ENCODE measurements at places on chromosomes 5 and 9.

- no peak for DNase-seq
These were observed 15.3 kb upstream of the SEC16A start for GRCh38 chr9:136497916-136498695.

DNA sequence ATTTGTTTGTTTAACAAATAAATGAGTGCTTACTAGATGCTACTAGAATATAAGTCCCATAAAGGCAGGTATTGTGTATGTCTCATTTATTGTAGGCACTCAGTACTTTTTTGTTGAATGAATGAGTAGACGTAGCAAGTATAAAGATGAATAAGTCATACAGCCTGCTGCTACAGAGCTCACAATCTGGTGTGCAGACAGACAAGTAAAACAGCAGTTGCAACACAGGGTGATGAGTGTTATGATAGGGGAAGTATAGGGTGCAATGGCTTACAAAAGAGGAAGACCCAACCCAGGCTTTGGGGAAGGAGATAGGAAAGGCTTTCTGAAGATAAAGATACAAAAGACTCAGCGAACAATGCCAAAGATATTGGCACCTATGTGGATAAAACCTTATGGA, 47.7 kb downstream of the SH3RF2 start:
- no peak for DNase-seq

DNA sequence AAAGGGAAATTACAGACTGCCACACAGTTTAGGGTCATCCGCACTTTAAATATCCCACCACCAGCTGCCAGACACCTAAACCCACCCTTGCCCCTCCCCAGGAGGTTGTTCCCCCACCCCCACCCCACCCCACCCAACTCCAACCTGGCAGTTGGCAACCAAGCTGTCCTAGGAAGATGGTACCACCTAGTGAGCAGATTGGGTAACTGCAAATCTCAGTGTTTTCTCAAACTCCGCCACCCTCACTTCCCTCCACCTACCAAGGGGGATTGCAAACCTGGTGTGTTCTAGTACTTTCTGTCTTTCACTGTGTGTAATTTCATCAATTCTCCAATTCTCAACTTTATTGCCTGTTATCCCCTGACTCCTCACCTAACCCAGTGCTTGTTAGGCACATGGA, 323.8 kb upstream of the IRX2 start:
- no peak for DNase-seq

DNA sequence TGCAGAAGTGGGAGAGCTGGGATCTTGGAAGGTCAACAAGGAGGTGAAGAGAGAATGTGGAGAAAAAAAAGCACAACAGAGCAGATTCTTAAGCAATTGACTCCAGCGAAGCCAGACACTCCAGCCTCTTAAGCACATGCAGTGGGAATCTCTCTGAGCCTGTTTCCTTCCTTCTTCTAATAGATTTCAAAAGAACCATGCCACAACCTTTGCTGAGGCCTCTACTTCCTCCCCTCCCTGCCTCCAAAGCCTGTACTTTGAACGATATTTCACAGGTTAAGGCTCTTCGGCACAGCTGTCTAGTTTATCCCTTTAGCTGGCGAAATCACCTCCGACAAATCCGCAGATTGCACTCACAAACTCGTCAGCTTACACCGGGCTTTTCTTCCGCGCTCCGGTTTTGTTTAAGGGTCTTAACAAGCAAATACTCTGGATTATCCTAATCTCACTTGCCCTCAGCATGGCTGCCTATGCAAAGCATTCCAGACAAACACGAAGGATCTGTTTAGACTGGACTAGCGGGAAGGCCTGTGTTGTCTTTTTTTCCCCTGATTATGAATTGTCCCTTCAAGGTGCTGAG, 211.6 kb upstream of the PANK3 start:
- DNase-seq, result no peak

DNA sequence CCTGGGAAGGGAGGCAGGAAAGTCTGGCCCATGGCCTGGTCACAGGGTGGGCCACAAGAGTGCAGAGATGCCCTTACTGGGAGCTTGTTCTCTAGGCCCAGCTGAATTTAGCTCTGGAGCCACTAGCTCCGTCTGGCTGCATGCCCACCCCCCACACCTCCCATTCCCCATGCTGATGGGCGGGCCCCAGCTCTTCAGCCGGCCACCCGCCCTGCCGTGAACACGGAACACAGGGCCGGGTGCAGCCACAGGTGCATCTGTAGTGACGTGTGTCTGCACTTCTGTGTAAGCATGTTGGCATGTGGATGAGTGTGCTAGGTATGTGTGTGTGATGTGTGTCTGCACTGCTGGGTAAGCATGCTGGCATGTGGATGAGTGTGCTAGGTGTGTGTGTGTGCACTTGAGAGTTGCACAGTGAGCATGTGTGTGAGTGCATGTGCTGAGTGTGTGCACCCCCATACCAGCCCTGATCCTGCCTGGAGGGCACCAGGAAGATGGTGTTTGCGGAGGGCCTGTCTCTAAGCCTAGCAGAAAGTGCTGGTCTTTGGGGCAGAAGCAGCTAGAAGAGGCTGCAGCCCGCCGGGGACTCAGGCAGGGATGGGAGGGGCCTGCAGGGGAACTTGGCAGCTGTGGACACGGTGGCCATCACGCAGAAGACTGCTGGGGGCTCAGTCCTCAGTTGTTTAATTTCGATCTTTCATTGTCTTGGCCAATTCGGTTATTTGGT, 136.4 kb downstream of the CACNA1B start:
- DNase-seq, result no peak

DNA sequence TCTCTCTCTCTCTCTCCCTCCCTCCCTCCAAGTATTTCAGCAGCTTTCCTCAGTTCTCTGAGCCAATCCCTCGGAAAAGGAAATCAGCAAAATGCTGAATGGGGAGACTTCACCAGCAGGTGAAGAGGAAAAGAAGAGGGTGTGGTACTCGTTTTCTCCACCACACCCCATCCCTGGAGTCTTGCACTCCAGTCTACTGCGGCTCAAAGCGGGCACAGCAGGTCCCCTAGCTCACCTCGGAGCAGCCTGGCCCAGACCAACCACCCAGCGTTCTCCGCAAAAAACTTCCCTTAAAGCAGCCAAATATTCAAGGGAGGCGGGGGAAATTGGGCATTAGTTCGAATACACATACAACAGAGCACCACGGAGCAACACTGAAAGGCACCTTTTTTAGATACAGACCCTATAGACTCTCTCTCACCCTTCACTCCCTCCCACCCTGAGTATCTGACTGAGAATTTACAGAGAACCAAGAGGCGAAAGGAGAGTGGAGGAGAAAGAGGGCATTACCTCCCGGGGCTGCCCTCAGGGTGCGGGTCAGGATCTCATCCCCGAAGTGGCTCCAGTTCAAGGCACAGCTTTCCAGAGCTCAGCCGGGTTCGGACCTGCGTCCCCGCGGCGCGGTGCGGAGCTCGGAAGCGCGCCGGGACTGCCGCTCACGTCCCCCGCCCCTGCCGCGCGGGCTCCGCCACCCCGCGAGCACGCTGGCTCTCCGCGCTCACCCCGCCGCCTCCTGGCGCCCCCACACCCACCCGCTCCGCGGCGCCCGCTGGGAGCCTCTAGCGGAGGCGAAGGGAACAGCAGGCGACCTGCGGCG, 1638.5 kb upstream of the C9orf72 start:
- no peak for DNase-seq

DNA sequence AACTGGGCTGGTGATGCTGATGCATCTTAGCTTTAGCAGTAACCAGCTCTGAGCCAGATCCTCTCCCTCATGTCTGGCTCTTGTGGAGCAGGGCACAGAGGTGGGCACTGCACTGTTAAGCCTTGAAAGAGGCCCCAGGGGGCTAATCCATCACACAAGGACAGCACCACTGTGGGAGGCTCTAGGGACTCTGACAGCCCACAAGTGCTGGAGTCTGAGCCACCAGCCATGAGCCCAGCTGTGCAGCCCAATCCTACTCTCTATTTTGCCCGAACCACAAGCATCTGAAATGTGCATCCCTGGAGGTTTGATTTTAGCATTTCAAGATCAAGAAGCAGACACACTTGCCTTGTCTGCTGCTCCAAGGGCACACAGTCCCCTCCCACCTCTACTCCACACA, 407.1 kb upstream of the TRPC7 start:
- no peak for DNase-seq

DNA sequence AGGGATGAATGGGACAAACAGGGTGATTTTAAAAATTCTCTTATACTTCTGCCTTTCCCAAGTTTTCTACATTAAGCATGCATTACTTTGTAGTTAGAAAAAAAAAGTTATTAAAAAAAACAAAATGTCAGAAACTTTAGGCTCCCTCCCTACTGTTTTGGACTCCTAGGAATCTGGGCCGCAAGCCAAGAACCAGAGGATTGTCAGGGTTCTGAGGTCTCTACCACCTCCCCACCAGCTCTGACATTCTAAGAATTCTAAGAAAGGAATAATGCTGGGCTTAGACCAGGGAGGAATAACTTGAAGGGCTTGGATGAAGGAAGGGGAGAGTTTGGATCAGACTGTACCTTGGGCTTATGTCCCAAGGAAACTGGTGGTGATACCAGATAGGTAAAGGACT, 1.1 kb upstream of the ARHGEF39 start:
- DNase-seq, result no peak

DNA sequence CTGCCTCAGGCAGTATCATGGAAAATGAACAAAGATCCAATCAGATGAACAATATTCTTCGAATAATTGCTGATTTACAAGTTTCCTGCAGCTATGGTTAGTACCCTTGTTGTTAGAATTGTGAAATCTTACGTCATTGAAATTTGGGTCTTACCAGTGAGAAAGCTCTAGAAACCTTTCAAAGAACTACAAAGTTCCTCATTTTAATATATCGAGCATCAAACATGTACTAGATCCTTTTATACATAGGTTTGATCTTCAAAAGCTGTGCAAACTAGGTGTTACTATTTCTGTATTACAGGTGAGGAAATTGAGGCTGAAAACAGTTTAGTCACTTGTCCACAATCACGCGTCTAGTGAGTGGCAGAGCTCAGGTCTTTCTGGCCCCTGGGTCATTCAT, 43.7 kb upstream of the ANGPTL2 start:
- no peak for DNase-seq

- DNase-seq, result peak; percentile 88
These were observed at the start of gene GFPT2 for GRCh38 chr5:180353048-180353979. TSS of gene GFPT2 (minus strand) at chr5:180353336. CDS start at chr5:180353217, 119 bp downstream.

GRCh38 chr9:115847216-115847615, 306.4 kb upstream of the PAPPA start:
- no peak for DNase-seq

GRCh38 chr9:126298063-126298801, 28.4 kb upstream of the MVB12B start:
- no peak for DNase-seq

DNA sequence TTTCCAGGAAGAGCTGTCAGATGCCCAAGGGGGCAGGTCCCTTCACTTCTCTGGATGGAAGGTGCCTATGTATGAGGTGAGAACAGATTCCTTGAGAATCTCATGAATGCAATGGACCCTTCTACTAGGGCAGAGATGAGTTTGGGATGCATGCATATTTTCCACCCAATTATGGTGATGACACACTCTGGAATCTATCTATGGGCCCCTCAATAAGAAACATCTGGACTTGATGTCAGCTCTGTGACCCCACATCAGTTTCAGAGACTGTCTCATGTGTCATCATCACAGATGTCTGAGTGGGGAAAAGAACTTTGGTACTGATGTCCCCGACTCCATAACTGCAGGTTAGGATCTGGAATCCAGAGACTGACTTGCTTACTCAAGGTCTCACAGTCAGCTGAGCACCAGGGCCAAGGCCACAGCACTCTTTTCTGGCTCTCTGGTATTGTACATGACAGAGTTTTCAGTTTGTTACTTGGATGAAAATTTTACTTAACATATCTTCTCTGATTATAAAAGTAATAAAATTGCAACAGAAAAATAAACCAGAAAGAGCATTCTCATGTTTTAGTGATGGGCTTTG, 177.0 kb downstream of the DCP2 start:
- no peak for DNase-seq

- no peak for DNase-seq
These were observed 330.1 kb downstream of the EFNA5 start for GRCh38 chr5:107340631-107341030.

DNA sequence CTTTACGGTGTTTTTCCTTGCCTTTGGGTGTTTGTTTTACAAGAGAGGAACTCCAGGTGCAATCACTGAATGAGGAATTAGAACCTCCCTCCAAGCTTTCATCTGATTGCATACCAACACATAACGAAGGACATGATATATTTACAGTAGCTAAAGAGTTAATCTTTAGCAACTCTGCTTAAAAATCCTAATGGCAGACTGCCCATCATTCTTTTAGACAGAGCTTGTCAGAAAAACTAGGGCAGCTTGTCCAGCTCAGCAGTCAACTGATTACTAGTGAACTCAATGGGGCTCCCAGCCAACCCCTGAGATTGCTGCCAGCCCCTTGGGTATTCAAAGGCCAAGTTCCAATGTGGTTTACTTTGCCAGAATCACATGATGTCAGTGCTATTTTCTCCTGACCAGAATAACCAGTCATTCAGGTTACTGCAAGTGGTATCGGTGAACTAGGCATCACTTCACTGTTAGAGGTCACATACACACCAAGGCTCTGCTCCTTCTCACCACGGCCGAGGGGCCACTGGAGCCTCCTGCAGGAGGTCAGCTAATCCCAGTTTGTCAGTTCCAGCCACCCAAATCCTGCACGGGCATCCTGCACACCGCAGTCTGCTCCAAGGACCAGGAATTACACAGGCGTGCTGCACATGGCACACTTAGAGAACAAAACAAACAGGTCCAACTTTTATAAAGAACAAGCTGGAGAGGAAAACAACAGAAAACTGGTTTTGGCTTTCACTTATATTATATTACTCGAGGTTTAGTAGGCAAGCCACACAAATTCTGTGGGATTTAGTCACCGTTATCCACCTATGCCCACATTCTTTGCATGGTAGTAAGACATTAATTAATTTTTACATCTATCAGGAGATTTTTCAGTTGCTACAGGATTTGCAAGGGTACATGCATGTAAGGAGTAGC, 62.5 kb downstream of the NFIB start:
- no peak for DNase-seq

DNA sequence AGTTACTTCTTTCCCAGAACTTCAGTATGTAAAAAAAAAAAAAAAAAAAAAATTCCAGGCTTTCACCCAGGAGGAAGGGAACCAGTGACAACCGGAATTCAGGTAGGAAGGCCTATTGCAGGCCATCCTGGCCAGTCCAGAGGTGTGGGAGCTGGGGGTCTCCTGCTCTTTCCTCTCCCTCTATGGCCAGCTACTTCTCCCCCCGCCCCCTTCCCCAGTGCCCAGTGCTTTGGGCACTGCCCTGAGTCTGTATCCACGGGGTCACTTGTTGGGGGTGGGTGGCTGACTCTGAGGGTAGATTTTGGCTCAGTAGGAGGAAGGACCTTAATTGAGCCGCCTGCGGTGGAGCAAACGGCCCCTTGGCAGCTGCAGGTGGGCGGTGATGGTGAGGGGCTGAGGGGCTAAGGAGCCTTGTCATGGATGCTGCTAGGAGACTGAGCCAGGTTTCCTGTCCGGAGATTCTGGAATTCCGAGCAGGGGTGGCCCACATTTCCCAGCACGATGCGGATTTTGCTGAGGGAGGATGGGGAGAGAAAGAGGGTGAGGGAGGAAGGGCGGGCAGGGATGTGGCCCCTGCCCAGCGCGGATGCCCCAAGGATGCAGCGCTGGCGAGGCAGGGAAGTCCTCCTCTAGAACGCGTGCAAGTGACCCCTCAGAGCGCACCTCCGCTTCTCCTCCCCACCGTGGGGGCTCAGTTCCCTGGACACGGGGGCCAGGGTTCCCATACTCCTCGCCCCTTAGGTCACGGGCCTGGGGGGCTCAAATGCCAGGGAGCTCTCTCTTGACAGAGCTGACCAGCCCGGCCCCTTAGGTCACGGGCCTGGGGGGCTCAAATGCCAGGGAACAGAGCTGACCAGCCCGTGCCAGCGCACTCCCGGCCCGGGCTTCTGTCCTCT, 1.2 kb upstream of the PHF2 start:
- no peak for DNase-seq

Data from 8988T (cell line).